ENCODE measurements at places on chromosomes 1 and 21.
A peak's percentile ranks its signal among the peaks of the same experiment; 100 is the strongest.

GRCh38 chr1:31886866-31887265 is 51.3 kb downstream of the PTP4A2 start:
- DNase-seq, result no peak

DNA sequence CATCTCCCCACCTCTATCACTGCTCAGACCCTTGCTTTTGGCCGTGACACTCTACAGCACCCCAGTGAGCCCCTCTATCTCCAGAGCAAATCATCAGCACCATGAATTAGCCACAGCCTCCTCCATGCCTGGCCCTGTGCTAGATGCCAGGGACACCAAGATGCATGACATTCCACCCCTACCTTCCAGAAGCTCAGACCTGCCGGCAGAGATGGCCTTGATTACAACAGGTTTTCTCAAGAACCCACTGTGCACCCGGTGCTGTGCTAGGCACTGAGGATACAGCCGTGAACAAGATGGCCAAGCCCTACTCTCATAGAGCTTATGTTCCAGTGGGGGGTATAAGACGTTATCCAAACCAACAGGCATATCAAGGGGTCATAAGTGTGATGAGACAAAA is 30.6 kb downstream of the CDK18 start:
- no peak for DNase-seq

GRCh38 chr1:164578479-164579200 is 19.7 kb downstream of the PBX1 start:
- no peak for DNase-seq

DNA sequence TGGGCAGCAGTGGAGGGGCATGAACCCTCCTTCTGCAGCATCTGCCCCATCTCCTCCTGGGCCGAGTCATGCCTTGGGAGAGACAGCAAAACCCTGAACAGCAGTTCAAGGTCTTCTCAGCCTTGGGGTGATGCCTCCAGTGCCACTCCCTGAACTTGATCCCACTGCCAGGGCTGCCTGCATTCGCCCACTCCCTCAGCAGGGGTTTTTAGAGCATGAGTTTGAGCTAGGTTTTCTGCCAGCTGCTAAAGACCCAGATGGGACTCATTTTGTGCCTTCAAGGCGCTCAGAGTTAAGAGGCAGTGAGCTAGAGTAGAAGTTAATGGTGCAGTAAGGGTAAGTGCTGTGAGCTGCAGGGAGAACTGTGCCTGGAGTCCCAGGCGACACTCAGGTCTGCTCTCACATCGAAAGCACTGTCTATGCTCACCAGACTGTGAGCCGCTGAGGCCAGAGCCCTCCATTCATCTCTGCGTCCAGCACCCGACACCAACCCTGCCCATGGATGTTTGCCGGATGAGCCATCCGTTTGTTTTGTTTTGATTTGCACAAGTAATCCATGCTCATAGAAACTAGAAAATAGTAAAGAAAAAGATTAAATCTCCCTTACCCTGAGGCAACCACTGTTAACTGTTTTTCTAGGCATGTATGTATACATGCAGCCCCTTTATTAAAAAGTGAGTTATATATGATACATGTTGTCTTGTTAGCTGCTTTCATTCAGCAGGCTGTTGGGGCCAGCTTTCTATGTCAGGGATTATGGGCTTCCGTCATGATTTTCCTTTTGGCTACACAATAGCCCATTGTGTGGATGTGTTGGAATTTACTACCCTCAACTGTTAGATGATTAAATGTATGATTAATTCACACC is 67.8 kb downstream of the VPS26C start:
- DNase-seq, result peak; percentile 88

GRCh38 chr1:246275036-246275435 is 232.0 kb downstream of the SMYD3 start:
- no peak for DNase-seq

DNA sequence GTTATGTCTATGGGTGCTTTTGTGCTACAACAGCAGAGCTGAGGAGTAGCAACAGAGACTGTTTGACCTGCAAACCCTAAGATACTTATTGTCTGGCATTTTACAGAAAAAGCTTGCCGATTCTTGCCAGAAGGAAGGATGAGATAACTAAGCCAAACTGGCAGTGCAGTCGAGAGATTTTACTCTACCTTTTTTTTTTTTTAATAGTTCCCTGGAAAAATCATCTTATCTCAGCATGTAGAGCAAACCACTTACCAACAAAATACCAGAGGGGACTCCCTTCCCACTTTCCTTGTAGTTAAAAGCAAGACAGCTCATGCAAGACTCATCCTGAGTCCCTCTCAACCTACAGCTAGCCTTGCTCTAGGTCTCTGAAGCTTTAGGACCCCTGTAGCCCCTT is 132.9 kb downstream of the SYT2 start:
- no peak for DNase-seq

- no peak for DNase-seq
Observed at GRCh38 chr1:181493166-181493565, 9.8 kb downstream of the CACNA1E start.

- DNase-seq, result no peak
Observed at GRCh38 chr1:5753549-5754421, 238.4 kb downstream of the NPHP4 start.

- no peak for DNase-seq
Observed at GRCh38 chr1:39332291-39332690, 127.8 kb downstream of the MACF1 start.

GRCh38 chr1:6509919-6510291 is 18.4 kb upstream of the PLEKHG5 start:
- no peak for DNase-seq

GRCh38 chr21:14076143-14076806 is 134.5 kb downstream of the LIPI start:
- no peak for DNase-seq

DNA sequence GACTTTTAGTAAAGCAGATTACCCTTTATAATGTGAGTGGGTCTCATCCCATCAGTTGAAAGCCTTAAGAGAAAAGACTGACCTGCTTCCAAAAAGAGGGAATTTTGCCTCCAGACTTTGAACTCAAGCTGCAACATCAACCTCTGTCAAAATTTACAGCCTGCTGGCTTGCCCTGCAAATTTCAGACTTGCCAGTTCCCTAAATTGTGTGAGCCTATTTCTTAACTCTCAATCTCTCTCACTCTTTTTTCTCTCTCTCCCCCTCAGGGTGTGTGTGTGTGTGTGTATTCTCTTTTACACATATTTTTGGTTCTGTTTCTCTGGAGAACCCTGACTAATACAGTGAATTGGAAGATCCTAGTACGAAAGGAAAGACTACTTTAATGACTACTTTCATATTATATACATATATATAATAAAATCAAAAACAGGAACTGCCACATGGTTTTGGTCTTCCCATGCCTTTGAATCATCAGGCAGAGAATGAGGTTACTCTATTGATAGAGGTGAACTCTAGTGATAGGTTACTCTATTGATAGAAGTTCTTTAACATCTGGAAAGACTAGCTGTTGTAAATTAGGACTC is 6.4 kb downstream of the OR2C3 start:
- no peak for DNase-seq

GRCh38 chr1:31881688-31882000 is 56.5 kb downstream of the PTP4A2 start:
- no peak for DNase-seq

DNA sequence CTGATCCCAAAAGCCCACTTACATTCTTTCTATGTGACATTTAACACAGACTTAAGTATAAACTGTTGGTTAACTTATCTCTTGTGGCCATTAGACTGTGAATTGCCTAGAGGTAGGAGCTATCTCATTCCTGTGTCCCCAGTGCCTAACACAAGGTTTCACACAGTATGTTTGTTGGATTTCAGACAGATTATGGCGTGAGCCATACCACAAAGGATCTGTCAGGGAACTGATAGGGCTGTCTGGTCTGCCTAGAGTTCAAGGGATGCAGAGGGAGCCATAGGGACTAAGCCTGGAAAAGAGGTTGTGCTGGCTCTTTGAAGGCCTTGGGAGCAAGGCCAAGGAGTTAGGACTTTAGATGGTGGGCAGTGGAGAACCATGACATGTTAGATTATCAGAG is 40.0 kb downstream of the MEF2D start:
- no peak for DNase-seq

- DNase-seq, result no peak
Observed at GRCh38 chr1:156257711-156258110, 9.9 kb upstream of the PAQR6 start.

- no peak for DNase-seq
Observed at GRCh38 chr1:33171977-33172813, 9.6 kb downstream of the TRIM62 start.

GRCh38 chr1:33137800-33138199 is 44.0 kb downstream of the TRIM62 start:
- DNase-seq, result no peak

GRCh38 chr1:58813361-58813760 is 29.5 kb upstream of the JUN start:
- no peak for DNase-seq

GRCh38 chr1:37782491-37782890 is 11.2 kb upstream of the MANEAL start:
- no peak for DNase-seq

DNA sequence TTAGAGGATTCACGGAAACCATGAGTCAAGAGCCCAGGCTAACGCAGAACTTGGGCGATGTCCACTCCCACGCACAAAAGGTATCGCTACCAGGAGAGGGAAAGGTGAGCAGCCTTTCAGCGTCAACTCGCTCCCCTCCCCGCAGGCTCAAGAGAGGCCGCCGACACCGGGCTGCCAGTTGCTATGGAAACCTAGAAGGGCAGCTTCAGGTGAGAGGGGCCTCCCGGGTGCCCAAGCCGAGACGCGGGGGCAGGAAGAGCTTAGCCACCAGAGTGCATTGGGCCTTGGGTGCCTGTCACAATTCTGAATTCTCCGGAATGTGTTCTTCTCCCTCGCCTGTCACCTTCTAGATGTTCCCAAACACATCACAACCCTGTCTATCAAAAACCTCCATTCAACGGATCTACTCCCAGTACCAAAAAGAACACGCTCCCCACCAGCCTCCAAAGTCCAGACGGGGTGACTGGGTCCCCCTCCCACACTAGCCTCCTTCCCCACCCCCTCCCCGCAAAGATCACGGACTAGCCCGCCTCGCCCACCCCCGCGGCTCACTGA is 694 bp downstream of the MEAF6 start:
- DNase-seq, result peak; percentile 21

- DNase-seq, result peak; percentile 11
Observed at GRCh38 chr1:178143730-178144690, 50.1 kb downstream of the RASAL2 start.

DNA sequence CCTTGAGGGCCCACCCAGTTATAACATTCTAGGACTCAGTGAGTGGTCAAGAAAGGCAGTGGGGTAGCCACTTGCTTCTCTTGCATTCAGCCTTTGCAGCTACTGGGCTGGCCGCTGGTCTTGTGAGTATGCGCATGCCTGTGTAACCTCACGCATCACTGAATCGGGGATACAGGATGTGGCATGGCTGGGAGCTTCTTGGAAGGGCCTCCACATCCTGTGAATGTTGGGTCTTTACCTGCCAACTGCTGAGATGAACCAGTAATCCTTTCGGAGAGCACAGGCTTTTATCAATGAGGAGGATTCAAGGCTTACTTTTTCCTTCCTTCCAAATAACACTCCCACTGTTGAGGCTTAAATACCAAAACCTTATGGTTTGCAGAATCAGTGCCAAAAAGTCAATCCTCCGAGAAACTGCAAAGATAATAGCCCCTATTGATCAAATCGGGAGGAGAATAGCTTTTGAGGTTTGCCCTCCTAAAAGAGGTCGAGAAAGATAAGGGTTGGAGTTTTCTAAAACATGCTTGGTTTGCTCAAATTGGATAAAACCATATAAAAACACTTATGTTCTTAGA is 198.9 kb upstream of the UBE2U start:
- no peak for DNase-seq

- DNase-seq, result no peak
Observed at GRCh38 chr21:36120304-36120888, 14.5 kb upstream of the CBR3 start.

- DNase-seq, result no peak
Observed at GRCh38 chr1:36851595-36851994, 182.7 kb downstream of the GRIK3 start.

Measured in kidney glomerular epithelial cell (primary cell).